NCI-H2029 (cell line): ENCODE measurements at places on chromosomes 2 and 18.

DNA sequence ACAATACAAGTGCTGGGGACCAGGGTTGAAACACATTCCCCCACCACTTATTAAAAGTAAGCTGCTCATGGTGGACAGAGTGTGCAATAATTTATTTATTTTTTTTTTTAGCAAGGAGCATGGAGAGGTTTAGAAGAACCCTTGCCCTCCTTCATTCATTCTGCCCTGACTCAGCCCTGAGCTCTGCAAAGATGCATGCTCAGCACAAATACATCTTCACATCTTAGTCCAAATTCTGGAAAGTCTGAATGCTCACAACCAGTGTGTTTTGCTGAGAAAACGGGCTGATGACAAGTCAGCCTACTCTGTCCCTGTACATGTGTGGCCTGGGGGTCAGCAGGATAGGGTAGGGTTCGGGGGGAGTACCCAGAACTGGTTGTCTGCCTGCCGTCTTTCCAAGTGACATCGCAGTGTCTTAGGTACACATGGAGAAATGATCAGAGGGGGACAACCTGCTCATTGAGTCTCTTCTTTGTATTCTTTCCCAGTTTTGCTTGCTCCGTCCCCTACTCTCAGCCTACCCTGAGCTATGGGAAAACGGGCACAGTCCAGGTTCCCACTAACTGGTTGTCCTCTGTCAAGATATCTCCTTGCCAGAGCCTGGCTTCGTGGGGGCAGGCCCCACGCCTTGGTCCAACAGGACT is 76.4 kb downstream of the ADD2 start:
- no peak for DNase-seq

- no peak for DNase-seq
Measured at GRCh38 chr2:185215497-185215896, 523.1 kb upstream of the FSIP2 start.

DNA sequence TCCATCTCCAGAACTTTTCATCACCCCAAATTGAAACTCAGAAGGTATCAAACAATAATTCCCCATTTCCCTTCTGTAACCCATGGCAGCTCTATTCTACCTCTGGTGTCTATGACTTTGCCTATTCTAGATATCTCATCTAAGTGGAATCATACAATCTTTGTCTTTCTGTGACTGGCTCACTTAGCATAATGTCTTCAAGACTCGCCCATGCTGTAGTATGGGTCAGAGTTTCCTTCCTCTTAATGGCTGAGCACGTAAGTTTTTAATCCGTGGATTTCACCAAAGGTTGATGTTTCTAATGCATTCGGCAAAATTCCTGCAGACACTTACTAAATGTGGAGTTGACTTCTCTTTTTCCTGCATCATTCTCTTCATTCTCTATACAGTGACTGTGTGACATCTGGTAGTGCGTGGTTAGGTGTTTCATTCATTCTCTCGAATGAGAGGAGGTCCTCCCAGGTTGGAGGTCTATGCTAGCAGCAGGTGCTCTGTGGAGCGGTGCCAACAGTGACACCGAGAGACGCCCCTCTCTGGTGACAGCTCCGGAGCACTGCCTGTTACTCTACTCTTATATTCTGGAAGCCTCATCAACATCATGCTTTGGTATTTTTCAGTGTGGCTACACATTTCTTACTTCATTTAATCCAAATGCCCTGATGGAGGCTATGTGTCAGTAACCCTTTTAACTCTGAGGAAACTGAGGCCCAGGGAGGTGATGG is 50.1 kb downstream of the ATOH8 start:
- no peak for DNase-seq

- DNase-seq = no peak
Measured at GRCh38 chr2:26590508-26590907, 50.7 kb downstream of the CIB4 start.

- DNase-seq = no peak
Measured at GRCh38 chr18:10113121-10114022, 199.6 kb downstream of the VAPA start.

DNA sequence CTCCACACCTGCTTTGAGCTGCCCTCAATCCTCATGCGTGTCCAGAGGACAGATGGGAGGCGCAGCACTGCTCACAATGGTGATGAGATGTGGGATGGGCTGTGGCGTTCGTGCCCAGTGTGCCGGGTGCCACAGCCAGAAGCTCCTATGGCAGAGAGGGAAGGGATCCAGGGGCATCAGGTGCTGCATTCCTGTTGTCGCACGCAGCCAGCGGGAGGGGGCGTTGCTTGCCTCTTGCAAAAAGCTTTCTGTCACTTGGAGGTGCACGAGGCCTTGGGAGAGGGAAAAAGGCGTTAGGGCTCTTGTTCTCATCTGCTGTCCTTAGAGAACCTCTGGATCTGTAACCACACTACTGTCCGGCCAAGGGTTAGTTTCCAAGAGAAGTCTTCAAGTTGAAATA is 29.2 kb upstream of the ALLC start:
- DNase-seq = no peak

GRCh38 chr18:8359076-8359475 is 250.2 kb upstream of the RAB12 start:
- DNase-seq = no peak
